ENCODE measurements at places on chromosomes 5 and 9.

DNA sequence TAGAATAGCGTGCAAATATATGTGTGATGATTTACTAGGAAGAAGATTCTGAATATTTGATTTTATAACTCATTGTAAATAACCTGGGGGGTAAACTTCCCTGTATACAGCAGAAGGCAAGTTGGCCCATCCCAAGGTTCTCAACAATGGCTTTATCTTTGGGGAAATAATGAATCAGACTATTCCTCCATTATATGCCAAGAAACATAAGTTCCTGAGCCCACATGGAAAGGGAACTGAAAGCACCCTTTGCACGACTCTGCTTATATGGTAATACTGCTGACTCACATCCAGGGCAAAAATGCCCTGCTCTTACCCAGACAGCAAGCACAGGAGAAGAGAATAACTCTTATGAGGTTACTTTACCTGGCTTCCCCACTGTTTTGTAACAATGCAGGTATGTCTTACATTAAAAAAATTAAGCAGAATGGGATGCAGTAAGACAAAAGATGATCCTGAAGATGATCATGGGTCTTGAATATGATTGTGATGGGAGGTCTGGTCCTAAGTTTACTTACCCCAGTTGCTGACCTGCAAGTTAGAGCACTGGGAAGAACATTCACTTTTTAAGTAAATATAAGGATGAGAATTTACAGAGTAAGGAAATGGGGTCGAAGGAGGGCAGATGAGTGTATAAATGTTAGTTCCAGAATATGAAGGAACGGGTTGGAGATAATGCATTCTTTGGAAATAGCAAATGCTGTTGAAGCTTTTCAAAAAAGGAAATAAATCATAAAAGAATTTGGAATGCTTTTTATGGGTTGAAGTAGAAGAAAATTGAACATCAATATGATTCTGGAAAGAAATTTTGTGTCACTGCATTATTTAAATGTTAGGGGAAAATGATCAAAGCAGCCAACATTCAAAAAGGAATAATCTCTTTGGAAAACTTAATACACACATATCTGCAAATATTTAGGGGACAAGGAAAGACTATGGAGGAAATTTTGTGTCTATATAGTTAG lies 428.4 kb upstream of the MPDZ start:
- no peak for DNase-seq

DNA sequence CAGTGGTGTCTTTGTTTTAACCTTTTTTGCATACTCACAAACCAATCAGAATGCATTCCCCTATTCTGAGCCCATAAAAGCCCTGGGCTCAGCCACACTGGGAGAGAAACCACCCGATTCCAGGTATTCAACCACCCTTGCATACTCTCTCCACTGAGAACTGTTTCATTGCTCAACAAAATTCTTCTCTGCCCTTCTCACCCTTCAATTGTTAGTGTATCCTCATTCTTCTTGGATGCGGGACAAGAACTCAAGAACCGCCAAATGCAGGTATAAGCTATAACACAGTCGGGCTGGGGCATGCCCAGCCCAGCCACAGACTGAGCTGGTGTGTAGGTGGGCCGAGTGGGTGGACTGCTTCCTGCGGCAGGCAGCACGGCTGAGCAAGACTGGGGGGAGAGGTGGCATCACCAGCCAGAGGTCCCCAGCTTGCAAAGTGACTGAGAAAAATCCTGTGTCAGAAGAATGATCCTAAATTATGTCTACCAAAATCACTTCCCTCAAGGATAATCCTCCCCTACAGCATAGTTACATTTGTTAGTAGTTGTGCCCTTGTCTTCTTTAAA lies 141.0 kb downstream of the SSBP2 start:
- no peak for DNase-seq

GRCh38 chr9:21102305-21102704 lies 24.6 kb upstream of the IFNB1 start:
- no peak for DNase-seq

DNA sequence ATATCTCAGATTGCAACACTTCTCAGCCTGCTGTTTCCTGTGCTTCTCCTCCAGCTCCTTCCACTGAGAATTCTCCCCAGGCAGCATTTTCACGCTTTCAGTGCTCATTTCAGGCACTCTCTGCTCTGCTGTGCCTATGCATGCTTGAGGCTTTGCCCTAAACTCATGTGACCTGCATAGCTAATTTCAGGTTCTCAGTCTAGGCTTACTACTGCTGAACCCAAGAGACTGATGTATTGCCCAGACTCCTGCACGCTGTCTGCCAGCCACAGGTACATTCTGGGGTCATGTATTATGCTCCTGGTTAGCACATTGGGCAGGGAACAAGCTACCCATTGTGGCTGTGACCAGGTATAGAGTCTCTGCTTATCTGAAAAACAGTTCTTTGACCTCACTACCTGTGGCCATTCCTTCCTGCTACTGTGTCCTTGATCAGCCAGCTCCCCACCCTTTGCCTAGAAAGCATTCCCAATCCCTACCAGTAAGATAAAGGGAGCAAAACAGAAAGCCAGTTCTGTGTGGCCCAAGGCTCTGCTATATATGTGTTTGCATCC lies 34.7 kb downstream of the PIP5K1B start:
- DNase-seq, result no peak

GRCh38 chr5:77224672-77225355 lies 14.3 kb downstream of the PDE8B start:
- DNase-seq, result no peak

DNA sequence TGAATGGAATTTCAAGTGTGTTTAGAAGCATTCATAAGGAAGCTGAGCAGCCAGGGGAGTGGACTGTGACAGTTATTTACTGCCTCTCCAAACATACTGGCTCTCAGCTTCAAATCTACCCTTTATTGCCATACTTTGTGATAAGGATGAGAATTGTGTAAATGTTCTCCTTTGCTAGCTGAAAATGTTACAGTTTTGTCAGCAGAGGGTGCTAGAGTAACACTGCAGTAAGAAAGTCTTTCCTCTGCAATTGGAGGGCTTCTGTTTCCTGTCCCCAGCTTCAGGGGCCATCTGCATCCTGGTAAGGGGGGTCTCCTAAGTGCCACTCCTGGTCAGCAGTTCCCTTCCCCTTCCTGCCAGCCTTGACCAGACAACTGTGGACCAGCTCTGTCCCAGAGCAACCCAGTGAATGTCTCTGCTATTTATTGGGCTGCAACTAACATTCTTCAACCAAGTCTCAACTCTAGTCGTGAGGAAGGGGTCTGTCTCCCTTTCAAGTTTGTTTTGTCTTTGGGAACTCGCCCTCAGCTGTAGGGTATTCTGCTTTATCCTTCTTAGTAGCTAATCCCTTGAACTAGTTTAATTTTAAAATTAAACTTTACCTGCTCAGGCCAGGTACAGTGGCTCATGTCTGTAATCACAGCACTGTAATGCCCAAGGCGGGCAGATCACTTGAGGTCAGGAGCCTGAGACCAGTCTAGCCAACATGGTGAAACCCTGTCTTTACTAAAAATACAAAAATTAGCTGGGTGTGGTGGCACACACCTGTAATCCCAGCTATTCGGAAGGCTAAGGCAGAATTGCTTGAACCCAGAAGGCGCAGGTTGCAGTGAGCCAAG lies 45.3 kb downstream of the RAPGEF6 start:
- no peak for DNase-seq

DNA sequence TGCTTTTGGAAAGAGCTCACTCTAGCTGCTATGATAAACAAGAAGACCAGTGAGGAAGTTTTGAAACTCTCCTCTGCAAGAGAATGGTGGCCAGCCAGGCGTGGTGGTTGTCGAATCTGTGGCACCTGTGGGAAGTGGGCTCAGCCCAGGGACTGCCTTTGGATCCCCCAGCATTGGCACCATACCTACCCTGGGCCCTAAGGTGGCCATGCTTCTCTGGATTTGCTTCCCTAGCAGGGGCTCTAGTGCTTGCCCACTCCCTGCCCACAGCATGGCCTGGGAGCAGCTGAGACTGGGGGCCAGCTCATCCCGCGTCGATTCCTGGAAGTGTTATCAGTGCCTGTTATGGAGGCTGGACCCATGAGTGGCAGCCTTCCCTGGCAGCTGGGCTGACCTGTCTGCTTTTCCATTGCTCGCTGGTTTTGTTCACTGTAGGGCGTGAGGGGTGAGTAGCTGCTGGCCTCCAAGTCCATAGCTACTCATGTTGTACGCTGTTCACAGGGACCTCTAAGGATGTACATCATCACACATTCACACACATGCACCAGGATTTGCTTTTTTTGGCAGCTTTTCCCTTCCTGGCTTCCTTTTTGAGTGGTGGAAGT lies 2.3 kb downstream of the SLC22A4 start:
- no peak for DNase-seq

- no peak for DNase-seq
Observed at GRCh38 chr9:72441848-72442607, 77.0 kb upstream of the ZFAND5 start.

DNA sequence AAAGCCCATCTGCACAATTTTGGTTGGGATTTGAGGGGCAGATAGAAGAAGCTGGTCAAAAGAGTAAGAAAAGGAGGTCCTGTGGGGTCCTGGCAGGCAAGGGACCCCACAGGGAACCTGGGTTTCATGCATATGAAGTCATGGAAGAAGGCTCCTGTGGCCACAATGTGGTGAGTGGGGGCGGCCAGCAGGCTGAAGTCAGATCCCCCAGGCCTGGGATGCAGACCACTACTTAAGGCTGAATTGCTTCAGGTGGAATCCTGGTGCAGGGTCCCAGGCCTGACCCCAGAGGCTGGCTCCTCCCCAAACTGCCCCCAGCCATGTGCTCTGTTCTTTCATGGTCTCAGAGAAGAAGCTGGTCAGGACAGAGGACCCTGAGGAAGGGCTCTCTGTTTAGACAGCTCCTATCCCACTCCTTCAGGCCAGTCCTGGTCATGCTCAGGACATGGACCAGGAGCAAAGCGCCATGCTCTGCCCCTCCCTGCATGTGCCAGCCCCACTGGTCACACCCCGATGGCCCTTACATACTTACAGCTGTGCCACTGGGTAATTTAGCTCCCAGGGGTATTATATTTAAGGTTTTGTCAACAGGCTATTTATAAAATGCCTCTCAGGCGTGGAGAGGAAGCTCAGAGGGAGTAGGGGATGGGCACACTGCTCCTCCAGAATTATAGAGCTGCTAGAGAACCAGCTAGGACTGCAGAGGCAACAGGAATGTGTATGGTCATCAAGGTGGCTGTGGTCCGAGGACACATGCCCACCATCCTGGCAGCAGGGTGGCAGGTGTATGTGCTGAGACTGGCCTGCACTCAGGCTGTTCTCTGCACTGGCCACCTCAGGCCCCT lies 33.4 kb downstream of the C5orf15 start:
- no peak for DNase-seq

DNA sequence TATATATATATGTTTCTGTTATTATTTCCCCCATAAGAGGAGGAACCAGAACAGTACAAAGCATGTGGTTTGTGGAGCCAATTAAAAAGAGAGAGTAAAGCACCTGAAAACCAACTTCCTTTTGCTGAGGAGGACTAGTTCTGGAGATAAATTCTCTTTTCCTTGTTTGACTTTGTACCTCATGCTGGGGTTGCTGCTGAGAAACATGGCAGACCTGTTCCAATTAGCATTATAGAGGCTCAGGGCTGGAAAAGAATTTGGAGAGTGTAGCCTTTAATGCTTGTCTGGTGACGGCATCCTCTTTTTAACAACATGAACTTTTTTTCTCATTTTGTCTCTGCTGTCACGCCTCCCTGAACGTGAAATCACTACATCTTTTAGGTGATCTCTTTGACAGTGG lies 32.8 kb upstream of the NMUR2 start:
- DNase-seq, result no peak

- DNase-seq, result no peak
Observed at GRCh38 chr5:142797420-142797819, 27.2 kb downstream of the ARHGAP26 start.

DNA sequence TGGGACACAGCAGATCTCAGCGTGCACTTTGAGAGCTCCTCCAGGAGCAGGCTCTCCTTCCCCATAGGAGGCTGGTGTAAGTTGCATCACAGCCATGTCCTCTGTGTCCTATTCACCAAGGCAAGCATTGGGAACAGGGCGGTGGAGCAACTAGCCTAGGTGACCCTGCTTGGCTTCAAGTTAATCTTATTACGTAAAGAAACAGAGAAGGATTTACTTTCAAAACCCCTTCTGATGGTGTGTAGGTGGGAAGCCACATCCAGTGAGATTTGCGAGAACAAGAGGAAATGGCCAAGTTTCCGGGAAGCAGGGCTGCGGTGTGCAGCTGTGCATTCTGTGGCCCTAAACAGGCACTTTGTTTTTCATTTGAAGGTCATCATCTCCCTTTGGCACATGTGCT lies 80.2 kb downstream of the TRIO start:
- DNase-seq, result no peak

DNA sequence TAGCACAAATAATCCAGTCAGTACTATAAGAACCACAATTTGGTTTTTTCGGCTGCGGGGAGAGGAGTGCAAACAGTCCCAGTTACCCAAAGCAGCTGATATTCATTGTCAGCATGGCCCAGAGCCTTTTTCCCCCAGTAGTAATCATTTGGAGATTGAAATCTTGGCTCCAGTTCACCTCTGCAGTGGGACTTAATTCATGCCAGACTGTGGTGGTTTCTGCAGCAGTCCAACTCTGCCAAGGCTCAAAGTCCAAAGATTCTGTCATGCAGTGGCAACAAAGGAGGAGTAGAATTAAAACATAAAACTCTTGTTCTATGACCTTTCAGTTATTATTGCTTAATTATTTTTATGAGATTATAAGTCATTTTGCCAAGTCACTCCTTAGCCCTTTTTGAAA lies 25.0 kb upstream of the TRIM36 start:
- no peak for DNase-seq

DNA sequence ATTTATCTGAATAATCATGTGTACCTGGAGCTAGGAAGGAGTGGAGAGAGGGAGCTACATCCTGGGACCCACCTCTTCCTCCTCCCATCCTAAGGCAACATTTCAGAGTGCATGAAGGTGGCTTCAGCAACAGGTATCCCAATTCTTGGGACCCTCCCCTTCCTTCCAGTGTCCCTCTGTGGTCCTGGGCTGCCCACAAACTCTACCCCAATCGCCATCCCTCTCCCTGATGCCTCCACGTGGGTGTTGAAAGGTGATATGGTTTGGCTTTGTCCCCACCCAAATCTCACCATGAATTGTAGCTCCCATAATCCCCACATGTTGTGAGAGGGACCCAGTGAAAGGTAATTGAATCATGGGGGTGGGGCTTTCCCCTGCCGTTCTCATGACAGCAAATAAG lies 121.4 kb downstream of the MED10 start:
- DNase-seq, result no peak

DNA sequence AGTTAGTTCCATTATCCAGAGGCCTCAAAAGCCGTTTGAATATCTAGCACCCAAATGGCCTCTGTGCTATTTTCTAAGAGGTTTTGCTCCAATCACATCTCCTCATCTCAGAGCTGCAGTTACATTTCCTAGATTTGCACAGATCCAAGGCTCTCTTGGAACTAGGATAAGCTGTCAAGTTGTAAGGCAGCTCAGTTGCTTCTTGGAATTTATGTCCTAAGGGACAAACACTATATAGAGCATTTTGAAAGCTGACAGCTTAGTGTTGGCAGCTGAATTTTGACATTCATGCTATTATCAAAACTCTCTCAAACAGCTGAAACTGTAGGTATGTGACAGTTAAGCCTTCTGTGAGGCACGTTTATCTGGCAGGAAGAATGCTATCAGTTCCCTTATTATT lies 97.0 kb downstream of the MACIR start:
- DNase-seq, result no peak

All from T-helper 2 cell (primary cell).